ENCODE measurements at places on chromosomes 3 and 15. TPM values are rescaled to one million over a fixed set of nuclear protein-coding genes. Genes with fewer than 3 reads are reported as not detected.

HRG gene
- total RNA-seq = not detected

DNA sequence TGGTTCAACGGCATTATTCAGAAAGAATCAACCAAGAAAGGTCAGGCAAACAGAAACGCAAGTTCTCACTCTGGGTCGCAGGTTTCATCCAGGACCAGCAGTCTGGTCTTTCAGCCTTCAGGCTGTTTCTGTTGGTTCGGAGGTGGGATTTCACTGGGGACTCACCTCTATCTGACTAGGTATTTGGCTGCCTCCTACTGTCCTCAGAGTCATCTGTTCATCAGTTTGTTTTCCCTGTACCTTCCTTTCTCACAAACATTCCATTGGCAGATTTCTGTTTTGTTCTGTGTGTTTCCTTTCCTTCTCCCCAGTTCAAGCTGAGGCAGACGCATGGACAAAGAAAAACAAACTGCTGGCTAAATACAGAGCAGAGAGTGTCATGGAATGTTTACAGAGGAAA, 1046.6 kb upstream of the CFAP20DC start:
- no peak for DNase-seq

- DNase-seq = no peak
Observed at GRCh38 chr3:195573611-195574496, 9.9 kb downstream of the APOD start.

- peak; percentile 82 for DNase-seq
Observed at GRCh38 chr15:65638681-65639089, 16.9 kb downstream of the SLC24A1 start.

DNA sequence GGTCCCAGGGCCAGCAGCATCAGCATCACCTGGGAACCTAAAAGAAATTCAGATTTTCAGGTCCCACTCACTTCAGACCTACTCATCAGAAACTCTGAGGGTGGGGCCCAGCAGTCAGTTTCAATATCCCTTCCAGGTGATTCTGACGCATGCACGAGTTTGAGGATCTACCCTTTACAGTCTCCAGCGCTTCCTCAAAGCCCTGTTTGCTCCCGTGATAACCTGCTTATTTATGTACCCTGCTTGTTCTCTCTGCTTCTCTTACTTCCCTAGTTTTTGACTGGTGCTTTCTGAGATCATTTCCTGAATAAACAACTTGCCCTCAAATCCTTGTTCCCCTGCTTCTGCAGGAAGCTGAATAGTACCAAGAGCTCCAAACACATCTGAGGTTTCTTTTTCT, 245.3 kb downstream of the ZNF621 start:
- no peak for DNase-seq

DNA sequence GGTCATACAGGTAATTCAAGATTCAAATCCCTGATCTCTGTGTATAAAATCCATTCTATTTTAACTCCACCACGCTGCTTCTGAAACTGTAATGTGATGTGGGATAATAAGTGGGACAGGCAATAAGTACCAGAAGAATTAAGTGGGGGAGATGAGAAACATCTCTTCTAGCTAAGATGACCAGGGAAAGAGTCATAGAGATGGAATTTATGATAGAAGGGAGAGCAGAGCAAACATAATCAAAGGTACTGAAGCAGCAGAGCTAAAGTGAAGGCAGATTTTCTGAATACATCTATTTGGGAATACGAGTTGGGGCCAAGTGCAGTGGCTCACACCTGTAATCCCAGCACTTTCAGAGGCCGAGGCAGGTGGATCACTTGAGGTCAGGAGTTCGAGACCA, 4.9 kb downstream of the MRPL47 start:
- DNase-seq = no peak
